ENCODE measurements at places on chromosomes 3 and 15.

GRCh38 chr15:70569091-70569713 lies 194.2 kb downstream of the UACA start:
- DNase-seq, result no peak

GRCh38 chr3:189122110-189122509 lies 49.7 kb upstream of the TPRG1 start:
- no peak for DNase-seq

GRCh38 chr15:93362821-93363220 lies 273.8 kb upstream of the RGMA start:
- no peak for DNase-seq

DNA sequence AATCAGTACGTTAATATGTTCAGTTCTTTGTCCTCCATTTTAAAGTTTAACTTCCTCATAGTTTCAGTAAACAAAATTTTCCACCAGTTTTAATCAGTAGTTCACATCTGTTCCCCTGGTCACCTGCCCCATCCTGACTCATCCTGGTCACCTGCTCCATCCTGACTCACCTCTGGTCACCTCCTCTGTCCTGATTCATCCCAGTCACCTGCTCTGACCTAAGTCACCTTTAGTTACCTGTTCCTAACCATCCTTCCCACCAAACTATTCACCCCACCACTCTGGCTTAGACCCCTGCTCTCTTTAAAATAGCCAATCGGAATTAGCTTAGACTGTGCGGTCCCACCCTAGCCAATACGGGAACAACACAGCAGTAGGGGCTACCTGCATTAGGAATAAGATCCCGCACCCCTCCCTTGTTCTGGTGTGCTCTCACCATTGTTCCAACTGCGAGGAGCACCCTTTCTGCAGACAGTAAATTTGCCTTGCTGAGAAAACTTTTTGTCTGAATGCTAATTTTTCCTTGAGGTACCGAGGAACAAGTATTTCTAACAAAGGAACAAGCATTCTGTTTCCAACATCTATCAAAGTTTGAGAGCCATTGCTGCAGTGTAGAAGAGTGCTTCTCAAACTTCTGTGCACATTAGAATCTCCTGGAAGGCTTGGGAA lies 169.3 kb downstream of the ADAMTS17 start:
- DNase-seq, result no peak

DNA sequence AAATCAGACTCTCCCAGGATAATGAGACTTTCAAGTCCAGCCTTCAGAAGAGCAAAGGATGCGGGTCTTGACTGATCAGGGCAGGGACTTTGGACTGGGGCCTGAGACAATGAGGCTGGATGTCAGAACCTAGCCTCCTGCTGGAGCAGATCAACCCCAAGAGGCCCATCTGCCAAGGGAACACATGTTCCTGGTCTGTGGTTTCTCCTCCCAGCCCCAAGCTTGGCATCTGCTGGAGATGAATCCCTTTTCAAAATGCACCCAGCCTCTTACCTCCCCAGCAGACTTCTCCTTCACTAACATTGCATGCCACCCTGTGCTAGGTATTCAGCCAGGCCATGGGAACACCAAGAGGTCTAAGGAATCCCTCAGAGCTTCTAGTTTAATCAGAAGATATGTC lies 43.7 kb upstream of the MFGE8 start:
- no peak for DNase-seq

DNA sequence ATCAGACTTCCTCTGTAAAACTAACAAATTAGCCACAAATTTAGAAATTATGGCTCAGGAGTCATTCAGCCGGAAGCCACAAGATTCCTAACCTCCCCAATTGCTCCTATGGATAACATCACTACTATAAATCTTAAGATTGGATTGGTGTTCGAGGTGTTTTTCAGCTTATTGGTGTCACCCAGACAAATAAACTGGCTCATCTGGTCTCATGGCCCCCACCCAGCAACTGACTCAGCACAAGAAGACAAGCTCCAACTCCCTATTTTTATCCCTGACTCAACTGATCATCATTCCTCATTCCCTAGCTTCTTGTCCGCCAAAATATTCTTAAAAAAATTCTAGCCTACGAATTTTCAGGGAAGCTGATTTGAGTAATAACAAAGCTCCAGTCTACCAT lies 135.1 kb upstream of the STRIT1 start:
- DNase-seq, result no peak

DNA sequence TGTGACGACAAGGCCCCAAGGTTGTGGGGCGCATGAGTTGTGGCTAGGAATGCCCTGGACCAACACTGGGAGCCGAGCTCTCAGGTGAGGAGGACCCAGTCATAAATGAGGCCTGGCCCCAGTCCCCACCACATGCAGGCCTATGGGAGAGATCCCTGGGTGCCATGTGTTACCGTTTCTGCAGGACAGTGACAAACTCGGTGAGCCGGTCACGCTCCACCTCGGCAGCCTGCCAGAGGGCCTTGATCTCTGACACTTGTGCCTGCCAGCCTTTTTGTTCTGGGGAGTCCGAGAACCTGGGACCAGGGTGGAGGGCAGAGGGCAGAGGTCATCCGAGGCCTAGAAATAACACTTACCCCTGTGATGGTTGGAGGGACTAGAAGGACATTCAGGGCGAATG lies 27.7 kb upstream of the HHATL start:
- DNase-seq, result no peak

- no peak for DNase-seq
Observed at GRCh38 chr3:20405744-20406143, 219.7 kb upstream of the SGO1 start.

DNA sequence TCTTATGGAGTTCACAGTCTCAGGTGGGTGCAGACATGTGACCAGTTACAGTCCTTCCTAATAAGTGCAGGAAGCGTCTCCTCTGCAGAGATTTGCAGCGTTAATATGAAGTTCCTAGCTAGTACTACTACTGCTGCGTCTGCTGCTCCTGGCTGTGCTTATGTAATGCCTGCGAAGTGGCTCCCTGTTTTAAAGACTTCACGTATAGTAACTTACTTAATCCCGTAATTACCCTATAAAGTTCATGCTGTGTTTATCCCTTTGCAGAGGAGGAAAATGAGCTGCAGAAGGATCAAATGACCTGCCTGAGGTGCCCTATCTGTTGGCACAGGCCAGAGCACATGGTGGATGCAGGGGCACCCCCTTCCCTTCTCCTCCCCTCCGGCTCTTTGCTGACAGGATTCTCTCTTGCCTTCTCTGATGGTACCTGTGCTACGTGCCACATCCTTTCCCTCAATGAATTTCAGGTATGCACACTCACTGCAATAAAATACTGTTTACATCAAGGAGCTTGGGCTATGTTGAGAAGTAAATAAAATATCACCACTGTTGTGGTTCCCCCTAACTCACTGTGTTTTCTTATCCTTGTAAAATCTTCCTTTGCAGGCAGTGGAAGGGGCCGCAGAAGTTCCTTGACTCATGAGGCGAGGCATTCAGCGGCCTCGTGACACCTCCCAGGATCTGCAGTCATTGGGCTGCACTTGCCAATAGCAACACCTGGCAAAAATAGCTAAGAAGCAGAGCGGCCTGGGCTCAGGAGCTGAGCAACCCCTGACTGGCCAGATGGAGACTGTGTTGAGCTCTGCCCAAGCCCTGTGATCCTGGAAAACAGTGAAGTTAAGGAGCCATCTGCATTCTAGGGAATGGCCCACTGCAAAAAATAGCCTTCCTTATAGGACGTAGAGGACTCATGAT lies 188.9 kb upstream of the ATP10A start:
- no peak for DNase-seq

DNA sequence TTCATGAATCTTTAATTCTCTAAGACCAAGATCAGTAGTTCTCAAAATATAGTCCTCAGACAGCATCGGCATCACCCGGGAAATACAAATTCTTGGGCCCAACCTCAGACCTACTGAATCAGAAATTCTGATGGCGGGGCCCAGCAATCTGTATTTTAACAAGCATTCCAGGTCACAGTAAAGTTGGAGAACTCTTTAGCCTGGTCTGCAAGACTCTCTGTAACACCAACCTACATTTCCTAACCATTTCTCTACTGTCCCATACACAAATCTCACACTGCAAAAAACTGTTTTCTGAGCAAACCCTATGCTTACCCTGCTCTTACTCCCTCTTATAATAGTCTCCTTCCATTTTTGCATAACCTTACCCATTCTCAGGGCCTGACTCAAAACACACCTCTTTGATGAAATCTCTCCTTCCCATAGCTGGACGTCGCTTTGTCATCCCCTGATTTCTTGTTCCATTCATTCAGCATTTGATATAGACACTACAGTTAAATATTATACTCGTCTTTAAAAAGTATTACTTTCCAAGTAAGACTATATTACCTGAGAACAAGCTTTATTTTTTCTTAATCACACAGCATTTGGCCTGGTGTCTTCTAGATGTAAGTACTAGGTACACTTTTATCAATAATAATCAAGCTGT lies 83.3 kb upstream of the MYO5C start:
- no peak for DNase-seq

- DNase-seq, result no peak
Observed at GRCh38 chr3:99638167-99638948, at the start of gene COL8A1. Gene COL8A1, plus strand, starts transcription at chr3:99638594. Its CDS starts 152,089 bp downstream, at chr3:99790683.

DNA sequence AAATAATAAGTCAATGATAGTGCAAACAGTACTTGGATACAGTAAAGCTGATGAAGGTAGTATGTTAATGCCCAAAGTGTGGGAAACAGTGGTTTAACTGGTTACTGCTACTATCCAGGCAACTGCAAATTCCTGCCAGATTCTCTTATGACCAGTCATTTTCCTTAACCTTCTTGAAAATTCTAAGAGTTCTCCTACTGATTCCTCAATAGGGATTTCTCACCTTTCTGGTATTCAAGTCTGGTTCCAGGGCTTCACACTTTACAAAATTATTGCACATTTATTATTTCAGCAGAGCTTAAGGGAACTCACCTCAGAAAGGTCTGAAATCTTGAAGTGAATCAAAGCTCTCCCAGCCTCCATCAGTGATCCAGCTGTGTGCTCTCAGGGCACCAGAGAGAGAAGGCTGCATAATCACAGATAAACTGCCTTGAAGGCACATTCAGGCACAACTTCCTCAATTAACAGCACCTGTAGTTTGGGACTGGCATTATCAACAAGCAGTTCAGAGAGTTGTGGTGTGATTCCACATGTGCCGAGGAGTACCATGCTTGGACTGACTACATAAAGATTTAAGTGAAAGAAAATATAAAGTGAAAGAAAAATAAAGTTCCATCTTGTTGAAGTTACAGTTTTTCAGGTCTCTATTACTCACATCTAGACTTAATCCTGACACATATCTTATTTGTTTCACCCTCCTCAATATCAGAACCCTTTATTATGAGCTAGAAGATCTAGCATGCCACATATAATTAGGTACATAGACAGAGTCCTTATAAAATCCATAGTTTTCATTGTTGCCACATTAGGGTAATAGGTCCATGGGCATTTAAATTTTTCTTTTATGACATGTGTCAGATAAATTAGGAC lies 59.5 kb upstream of the TIPARP start:
- no peak for DNase-seq

DNA sequence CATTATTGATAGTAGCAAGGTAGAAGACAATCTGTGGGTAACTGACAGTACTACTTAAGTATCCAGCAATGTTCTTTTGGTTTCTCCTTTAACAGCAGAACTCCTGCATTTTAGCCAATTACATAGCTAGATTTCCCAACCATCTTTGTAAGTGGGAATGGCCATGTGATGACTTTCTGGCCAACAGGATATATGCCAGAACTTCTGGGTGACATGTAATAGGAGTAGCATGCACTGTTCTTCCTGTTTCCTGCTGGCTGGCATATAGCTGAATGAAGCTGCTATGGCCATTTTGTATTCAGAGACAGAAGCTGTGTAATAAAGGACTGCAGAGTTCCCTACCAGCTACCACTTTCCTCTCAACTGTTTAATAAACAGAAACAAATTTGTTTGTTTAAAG lies 18.0 kb downstream of the SPICE1 start:
- no peak for DNase-seq

DNA sequence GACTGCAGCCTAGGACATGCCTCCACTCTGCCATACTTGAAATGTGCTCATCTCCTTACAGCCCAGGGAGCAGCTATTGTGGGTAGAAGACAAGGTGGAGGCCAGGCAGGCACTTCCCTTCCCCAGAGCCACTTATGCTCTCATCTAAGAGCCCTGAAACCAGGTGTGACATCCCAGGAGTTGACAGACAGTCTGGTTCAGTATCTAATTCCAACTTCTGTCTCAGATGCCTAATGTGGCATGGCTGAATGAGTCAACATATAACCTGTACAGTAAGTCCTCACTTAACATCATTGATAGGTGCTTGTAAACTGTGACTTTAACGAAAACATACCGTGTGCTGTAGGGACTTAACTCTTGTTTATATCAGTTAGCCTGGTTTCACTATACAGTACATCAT lies 1.2 kb upstream of the CAPN3 start:
- no peak for DNase-seq

- DNase-seq, result no peak
Observed at GRCh38 chr15:72554471-72555425, 80.6 kb downstream of the ARIH1 start.

DNA sequence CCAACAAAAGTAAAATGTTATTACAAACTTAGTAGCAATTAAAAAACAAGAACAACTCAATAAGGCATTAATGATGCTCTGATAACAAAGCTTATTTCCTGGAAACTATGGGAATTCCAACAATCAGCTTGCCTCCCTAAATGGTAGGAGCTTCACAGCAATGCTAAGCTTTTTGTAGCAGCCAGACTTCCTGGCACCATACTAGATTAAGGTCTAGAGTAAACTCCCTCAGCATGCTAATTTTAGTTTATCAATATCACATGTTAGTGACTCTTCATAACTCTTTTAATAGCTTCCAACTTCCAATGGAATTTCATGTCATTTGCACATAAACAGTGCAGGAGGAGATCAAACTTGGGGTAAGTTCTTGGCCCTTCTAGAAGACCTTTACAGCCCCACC lies 782.0 kb downstream of the MCTP2 start:
- no peak for DNase-seq

DNA sequence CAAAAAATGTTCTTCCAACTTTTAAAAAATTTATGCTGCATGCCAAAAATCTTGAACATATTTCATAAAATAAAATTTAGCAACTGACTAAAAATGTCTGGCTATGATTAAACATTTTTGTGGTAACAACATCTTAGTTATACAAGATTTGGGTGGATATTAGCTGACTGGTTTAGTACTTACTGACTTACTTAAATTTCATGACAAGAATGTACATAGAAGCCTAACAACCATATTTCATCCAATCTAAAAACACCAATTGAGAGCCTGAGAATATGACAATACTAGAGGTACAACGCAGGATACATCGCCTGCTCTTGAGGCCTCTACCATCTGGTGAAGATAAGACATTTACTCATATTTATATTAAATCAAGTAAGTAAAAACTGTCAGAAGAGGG lies 34.6 kb downstream of the GNB4 start:
- DNase-seq, result no peak

DNA sequence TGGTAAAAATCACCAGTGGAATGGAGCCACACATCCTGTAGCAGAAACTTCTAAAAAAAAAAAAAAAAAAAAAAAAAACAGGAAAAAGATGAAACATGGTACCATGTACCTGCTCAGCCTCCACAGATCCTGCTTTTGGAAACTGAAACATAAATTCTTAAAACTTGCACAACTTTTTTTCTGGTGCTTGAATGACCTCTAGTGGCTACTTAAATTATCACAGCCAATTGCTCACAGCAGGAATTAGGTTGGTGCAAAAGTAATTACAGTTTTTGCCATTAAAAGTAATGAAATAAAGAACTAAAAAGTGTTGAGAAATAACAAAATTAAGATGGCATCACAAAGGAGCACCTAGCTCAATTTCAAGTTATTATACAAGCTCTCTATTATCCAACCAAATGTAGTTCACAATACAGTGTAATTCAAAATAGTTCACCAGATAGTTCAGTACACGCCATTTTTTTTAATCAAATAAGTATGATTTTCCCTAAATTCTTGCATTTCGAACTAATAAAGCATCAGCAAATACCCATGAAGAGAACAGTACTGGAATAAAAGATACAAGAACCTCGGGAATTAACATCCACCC lies 80.6 kb downstream of the ULK4 start:
- DNase-seq, result peak; percentile 36

Measured in hematopoietic multipotent progenitor cell treated with erythropoietin and hydrocortisone succinate and interleukin-3 and kit ligand, for 17 days (in vitro differentiated cells).